ENCODE measurements at places on chromosomes 1 and 21.

- DNase-seq = no peak
These were observed 15.9 kb upstream of the CGN start for GRCh38 chr1:151495316-151495715.

DNA sequence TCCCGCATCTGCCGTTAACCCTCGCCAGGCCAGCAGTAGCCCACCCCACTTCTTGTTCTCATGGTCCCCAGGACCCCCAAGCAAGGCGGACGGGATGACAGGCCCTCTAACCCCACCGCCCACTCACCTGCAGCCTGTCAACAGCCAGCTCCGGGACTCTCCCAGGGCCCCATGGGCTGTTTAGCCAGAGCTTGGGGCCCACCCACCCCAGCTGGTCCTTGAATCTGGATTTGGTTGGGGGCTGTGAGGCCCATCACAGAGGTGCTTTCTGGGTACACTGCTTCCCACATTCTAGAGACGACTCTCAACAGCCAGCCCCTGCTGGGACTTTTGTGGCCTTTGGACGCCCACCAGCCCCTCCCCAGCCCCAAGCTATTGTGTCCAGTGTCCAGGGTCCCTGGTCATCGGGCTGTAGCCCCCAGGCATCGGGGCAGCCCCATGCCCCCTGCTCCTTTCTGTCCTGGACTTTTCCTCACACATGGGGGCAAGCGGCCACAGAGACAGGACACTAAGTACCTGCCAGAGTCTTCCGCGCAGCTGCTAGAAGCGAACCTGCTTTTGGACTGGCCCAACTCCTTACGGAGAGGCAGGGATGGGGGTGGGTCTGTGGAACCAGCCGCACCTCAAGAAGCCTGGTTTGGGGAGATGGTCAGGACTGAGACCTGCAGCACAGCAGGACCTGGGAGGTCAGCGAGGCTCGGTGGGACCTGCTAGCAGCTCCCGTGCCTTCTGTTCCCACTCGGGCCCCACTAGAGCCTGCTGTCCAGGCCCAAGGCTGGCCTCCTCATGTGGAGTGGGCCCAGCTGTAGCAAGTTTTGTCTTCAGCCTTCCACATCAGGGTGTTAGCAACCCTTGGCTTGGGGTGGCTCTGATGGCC, 208.1 kb upstream of the VAMP3 start:
- DNase-seq = no peak

- DNase-seq = no peak
These were observed 13.5 kb downstream of the GTF2B start for GRCh38 chr1:88877911-88878310.

DNA sequence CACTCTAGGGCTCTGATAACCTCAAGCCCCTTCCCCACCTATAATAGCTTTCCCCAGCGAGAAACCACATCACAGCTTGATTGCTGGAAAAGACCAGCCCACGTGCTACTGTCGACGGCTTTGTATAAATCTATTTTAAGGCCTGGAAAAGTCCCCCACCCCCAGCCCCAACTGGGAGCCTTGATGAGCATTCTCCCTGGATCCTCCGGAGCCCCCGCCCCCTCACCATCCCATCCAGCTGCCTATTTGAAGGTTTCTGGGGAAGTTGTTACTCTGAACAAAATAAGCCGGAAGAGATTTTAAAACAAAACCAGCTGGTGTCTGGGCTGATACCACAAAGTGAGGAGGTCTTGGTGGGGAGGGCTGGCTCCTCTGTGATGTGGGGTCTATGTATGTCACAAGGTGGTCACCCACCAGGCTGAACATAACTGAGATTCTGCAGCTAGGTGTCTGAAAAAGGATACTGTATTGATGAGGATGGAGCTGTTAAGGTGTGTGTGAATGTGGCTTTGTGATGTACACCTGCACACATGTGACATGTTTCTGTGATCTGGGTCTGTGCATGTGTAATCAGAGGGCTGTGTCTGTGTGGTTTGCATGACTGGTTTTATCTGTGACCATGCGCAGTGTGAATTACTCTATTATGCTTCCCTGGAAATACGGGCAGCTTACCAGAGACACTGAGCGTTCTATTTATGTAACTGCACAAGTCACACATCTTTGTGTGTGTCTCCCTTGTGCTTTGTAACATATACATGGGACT, 25.0 kb downstream of the RIMS3 start:
- no peak for DNase-seq

- no peak for DNase-seq
These were observed 813 bp upstream of the SFT2D2 start for GRCh38 chr1:168224991-168225390.

DNA sequence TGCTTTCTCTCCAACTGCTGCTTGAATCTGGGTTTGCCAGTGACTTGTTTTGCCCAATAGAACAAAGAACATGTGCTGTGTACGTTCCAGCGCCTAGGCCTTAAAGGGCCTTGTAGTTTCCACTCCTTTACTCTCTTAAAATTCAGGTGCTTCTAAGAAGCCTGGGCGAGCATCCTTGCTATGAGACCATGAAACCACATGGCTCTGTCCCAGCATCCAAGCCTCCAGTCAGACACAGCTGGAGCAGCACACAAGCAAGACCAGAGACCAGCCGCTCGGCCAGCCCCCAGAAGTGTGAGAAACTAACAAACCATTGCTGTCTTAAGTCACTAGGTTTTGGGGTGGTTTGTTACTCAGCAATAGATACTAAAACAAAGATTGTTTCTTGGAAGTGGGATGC, 15.1 kb downstream of the PLEKHO1 start:
- DNase-seq = no peak

GRCh38 chr21:28518630-28519029, 474.0 kb downstream of the LTN1 start:
- DNase-seq = no peak

DNA sequence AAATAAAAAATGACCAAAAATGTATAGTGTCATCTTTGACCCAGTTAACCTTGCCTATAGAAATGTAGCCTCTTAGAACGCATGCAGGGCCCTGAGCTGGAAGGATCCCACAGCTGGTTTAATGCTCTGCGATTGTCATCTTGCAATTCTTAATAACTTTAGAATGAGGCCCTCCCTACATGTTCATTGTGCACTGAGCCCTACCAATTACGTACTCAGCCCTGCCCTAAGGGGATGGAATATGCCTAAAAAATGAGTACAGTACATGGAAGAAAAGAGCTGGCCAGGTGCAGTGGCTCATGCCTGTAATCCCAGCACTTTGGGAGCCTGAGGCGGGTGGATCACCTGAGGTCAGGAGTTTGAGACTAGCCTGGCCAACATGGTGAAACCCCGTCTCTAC, 57.8 kb upstream of the BCAR3 start:
- no peak for DNase-seq

GRCh38 chr21:29655577-29655976, 284.2 kb downstream of the GRIK1 start:
- DNase-seq = no peak

GRCh38 chr1:53334312-53334711, 6.4 kb upstream of the LRP8 start:
- DNase-seq = no peak

DNA sequence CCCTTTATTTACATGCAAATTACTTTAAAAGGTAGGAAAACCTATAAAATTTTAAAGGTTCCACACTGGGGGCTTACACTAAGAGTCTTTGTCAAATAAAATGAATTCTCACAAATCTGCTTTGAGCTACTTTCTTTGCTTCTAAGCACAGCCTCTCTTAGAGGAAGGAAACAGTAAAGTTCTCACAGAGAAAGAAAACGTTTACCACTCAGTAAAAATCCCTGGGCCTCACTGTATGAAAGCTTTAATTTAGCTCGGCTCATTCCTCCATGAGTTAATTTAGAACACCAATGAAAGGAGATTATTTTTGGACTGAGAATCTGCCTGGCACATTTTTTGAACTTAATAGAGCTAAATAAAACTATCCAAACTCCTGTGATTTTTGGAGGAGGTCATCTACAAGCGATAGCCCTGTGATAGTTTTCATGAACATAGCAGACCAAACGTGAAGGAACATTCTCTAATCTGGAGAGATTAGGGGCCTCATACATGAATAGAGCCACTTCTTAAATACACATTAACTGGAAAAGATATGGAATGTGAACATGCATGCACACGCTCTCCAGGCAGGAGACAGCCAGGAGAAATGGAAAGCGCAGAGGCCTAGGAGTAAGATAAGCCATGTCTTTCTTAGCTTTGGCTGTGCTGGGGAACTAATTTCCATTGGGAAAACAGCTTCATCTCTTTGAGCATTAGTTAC, 32.8 kb downstream of the PRRX1 start:
- peak; percentile 25 for DNase-seq

DNA sequence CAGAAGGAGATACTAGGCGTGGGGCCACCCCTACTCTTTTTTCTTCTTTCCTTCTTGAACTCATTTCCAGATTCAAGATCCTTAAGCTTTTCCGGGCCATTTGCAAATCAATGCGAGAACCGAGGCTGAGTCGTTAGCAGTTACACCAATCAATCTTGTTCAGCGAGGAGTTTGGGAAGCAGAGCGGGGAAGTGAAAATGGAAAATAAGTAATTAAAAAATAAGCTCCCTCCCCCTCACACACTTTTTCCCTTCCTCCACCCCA, 1.7 kb upstream of the NEGR1 start:
- no peak for DNase-seq

DNA sequence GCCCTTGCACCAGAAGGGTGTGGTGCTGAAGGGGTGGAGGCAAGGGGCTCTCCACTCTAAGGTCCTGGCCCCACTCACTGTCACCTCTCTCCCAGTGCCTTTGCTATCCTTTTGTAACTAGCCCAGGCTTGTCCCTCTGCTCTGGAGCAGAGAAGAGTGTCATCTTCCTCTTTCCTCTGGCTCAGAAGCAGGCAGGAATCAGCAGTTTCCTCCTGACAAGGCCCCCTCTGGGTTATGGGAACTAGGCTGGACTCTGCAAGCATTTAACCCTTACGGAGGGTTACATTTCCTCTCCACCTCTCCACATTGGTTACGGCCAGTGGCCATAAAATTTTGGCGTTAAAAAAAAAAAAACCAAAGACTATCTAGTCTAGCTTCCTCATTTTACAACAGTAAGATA, 30.4 kb downstream of the PLXNA2 start:
- no peak for DNase-seq

DNA sequence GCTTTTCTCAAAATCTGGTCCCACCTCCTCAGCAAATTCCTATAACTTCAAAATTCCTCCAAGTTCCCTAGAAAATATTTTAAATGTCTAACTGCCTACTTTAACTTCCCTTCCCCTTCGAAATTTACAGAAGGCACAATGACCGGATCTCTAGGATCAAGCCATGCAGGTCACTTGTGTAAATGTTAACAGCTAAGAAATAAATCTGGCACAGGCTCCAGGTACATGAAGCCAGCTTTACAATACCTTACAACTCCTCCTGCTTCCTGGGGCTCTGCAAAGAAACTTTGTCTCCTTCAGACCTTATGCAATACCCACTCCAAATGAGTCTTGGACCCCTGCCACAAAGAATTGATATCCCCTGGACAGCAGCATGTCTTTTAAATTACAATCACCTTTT, 1164.2 kb downstream of the BRINP3 start:
- DNase-seq = no peak

DNA sequence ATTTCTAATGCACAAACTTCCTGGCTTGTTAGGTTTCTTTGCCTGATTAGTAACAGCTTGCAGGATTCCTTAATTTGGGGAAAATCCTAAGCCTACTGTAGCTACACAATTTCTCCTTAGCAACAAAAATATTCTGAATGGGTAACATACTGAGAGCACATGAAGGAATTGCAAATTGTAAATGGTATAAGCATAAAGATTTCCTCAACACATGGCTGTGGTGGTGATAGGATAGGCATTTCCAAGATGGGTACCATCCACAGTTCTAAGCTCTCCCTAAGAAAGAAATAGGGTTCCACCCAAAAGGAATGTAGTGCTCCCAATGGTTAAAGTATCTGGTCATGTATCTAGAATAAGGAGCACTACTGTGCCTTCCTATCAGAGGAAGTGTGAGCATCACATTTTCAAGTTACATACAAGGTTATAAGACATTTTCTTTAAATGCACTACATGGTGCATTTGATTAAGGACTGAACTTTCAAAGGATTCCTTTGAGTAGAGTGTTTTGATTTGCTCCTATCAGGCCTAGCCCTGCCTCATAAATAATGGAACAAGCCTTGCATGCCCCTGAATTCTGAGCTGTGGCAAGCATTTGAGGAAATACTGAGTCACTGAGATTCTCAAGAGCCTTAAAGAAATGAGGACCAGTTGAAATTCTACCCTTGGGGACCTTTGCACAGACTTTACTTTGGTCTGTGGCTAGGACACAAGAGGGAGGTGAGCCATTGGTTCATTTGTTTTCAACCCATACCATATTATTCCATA, 286.4 kb downstream of the PTBP2 start:
- no peak for DNase-seq

GRCh38 chr1:185046668-185047067, 1.3 kb downstream of the RNF2 start:
- DNase-seq = no peak

DNA sequence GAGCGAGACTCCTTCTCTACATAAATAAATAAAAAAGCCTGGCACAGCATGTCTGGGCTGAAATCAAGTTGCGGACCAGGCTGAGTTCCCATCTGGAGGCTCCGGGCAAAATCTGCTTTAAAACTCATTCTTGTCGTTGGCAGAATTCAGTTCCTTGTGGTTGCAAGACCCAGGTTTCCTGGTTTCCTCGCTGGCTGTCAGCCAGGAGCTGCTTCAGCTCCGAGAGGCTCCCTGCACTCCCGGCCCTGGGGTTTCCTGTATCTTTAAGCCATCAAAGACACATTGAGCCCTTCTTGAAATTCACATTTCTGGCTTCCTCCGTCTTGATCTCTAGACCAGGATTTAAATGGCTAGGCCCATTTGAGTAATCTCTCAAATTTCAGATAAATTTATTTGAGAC, 20.6 kb upstream of the SCCPDH start:
- no peak for DNase-seq

GRCh38 chr1:17572264-17572985, 32.9 kb downstream of the ARHGEF10L start:
- DNase-seq = no peak

- DNase-seq = no peak
These were observed 429.9 kb upstream of the CXADR start for GRCh38 chr21:17082843-17083483.

GRCh38 chr1:36107394-36107793, 17.6 kb downstream of the COL8A2 start:
- DNase-seq = no peak

Data from NCI-H446 (cell line).